ENCODE measurements at places on chromosomes 11 and 22. TPM values are rescaled to one million over a fixed set of nuclear protein-coding genes. Genes with fewer than 3 reads are reported as not detected.

TSSK2 gene
- not detected for total RNA-seq

POTEH gene
- not detected for total RNA-seq

PNPLA5 gene
- total RNA-seq = not detected

TBX10 gene
- total RNA-seq = not detected

FAM180B gene
- not detected for total RNA-seq

BIRC3 gene
- total RNA-seq = 1.7 TPM

LMO2 gene
- total RNA-seq = 47.6 TPM

OR8G5 gene
- not detected for total RNA-seq

TPBGL gene
- 0.13 TPM for total RNA-seq

EWSR1 gene
- total RNA-seq = 156 TPM

HTR3A gene
- total RNA-seq = not detected

ALDH3B1 gene
- total RNA-seq = 1.3 TPM

CHST1 gene
- 5.4 TPM for total RNA-seq

BATF2 gene
- 0.39 TPM for total RNA-seq

JAML gene
- total RNA-seq = under 0.01 TPM

DRICH1 gene
- not detected for total RNA-seq

PHRF1 gene
- total RNA-seq = 23.8 TPM

MTA2 gene
- total RNA-seq = 185 TPM

OR2D2 gene
- 0.25 TPM for total RNA-seq

SCGB1C1 gene
- not detected for total RNA-seq

GAL gene
- 0.76 TPM for total RNA-seq

IRAG1 gene
- 0.63 TPM for total RNA-seq

KRTAP5-11 gene
- total RNA-seq = not detected

C22orf23 gene
- total RNA-seq = 0.13 TPM

SAA4 gene
- not detected for total RNA-seq

ADM2 gene
- total RNA-seq = 0.25 TPM

SLC35E4 gene
- total RNA-seq = 26.4 TPM

APBB1 gene
- total RNA-seq = 23.1 TPM

OR2AG2 gene
- under 0.01 TPM for total RNA-seq

CATSPER1 gene
- total RNA-seq = not detected

CLDN25 gene
- total RNA-seq = not detected

PRG2 gene
- not detected for total RNA-seq

OR52I1 gene
- not detected for total RNA-seq

MS4A3 gene
- total RNA-seq = not detected

GVQW3 gene
- 0.38 TPM for total RNA-seq

FXYD2 gene
- 0.64 TPM for total RNA-seq

GSTT2B gene
- 7.0 TPM for total RNA-seq

RNH1 gene
- total RNA-seq = 302 TPM

KCNJ5 gene
- not detected for total RNA-seq

CCDC116 gene
- 0.13 TPM for total RNA-seq

PKDREJ gene
- total RNA-seq = under 0.01 TPM

CEND1 gene
- under 0.01 TPM for total RNA-seq

F2 gene
- total RNA-seq = not detected

SGSM1 gene
- total RNA-seq = 4.1 TPM

OR8D4 gene
- total RNA-seq = not detected

GGT5 gene
- total RNA-seq = 8.5 TPM

SLC7A4 gene
- not detected for total RNA-seq

BSCL2 gene
- total RNA-seq = 26.0 TPM

RHOD gene
- 16.9 TPM for total RNA-seq

TUB gene
- 1.4 TPM for total RNA-seq

MIOX gene
- total RNA-seq = 0.13 TPM

PVALB gene
- total RNA-seq = not detected

KRTAP5-4 gene
- not detected for total RNA-seq

GAS2 gene
- total RNA-seq = 0.63 TPM

NPAS4 gene
- not detected for total RNA-seq

MYO18B gene
- under 0.01 TPM for total RNA-seq

CNGA4 gene
- not detected for total RNA-seq

ATP6V1E1 gene
- total RNA-seq = 140 TPM
